ENCODE measurements at places on chromosomes 3 and 15. TPM values are rescaled to one million over a fixed set of nuclear protein-coding genes. Genes with fewer than 3 reads are reported as not detected.

C2CD4A gene
- not detected for total RNA-seq

MEX3B gene
- total RNA-seq = 1.0 TPM

DNA sequence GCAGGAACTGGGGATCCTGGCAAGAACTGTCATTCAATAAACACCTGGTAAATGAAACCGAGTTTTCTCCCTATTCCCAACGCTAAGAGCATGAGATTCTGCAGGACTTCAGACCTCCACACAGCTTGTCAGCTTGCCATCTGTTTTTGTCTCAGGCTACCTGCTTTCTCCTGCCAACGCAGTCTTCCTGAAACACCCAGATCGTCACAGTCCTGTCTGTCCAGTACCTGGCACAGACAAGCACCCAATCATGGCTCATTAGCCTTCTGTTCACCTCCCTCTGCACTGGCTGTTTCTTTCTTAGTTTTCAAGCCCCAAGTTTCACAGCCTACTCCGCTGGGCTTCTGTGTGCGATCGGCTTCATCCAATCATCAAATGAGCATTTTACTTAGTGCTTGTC lies 5.0 kb downstream of the SLC12A8 start:
- DNase-seq = no peak

GRCh38 chr3:61820306-61820992 lies 259.1 kb downstream of the PTPRG start:
- no peak for DNase-seq

ERC2 gene
- total RNA-seq = 1.1 TPM

PLSCR4 gene
- total RNA-seq = 60.7 TPM

- no peak for DNase-seq
These were observed 11.1 kb upstream of the PLAAT1 start for GRCh38 chr3:193229851-193230420.

GRCh38 chr15:91950631-91951329 lies 97.3 kb downstream of the SLCO3A1 start:
- no peak for DNase-seq

- DNase-seq = no peak
These were observed 168.7 kb upstream of the STAC start for GRCh38 chr3:36211652-36211999.

PLA2G4E gene
- not detected for total RNA-seq

DNA sequence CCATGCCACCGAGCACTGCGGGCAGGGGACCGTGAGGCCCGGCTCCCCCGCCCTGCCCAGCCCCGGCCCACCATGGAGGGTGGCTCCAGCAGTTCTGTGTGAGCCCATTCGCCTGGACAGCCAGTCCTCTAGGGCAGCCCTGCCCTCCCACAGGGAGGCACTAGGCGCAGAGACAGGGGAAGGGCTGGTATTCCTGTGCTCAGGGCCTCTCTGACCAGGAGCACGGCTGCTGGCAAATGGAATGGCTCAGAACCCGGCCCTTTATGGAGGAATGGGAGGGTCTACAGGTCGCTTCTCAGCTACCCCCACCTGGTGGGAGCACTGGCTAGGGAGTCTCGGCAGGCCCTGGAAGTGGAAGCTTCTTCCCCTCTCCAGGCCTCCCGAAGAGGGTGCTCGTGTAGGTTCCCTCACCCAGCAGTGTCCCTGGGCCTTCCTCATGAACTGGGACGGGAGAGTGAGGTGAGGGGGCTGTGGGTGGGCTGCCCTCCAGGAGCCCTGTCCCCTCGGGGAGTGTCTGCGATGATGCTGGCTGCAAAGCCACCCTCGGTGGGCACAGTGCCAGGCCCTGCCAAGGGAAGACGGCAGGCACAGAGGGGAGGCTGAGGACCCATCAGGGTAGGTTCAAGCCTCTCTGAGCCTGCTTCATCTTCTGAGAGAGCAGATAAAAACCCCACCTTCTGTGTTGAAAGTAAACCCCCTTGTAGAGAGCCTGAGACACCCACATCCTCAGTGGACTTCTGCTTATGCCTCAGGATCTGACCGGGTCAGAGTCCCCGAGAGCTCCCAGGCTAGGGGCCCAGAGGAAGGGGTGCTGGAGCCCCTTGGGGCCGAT lies 1.5 kb downstream of the MELTF start:
- DNase-seq = peak; percentile 89

DNA sequence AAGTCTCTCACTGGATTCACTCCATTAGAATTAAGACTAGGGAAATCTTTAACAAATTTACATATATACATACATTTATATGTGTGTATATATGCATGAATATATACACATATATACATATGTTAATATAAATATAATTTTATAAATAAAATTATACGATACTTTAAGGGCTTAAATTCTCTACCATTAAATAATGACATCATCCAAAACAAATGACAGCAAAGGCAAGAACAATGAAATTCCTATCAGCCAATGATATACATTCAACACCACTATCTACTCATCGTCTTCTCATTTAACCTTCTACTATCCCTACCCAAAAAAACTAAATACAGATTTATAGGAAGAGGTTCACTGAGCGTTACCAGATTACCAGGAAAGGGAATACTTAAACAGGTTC lies 152.0 kb downstream of the VPS13C start:
- DNase-seq = no peak

GADL1 gene
- not detected for total RNA-seq

- DNase-seq = no peak
These were observed 36.0 kb downstream of the LDHAL6B start for GRCh38 chr15:59242649-59243048.

- no peak for DNase-seq
These were observed 13.8 kb downstream of the SQOR start for GRCh38 chr15:45648521-45649200.

CLDN11 gene
- 61.1 TPM for total RNA-seq

- no peak for DNase-seq
These were observed 97.2 kb upstream of the CTNNB1 start for GRCh38 chr3:41102053-41102556.

DNA sequence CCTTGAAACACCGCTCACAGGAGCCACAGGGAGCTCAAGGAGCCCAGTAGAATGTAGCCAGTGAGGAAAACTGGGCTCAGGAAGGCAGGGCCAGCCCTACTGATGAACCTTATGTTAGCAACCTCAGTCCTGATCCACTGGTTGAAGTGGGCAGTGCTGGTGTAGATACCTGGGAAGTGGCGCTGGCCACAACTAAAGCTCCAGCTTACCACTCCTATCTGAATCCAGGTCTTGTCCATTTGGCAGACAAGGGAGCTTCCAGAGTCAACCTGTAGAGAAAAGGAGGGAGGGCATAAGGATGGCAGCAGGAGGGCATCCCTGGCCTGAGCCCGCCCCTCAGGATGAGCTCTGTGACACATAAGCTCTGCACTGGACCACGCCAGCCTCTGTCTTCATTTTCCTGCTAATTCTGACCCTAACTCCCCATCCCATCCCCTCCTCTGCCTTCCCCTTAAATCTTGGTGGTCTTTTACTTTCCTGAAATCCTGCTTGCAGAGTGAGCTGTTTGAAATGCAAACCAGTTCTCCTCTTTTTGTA lies 2.1 kb upstream of the PRSS50 start:
- DNase-seq = peak; percentile 55

GRCh38 chr3:129119365-129120100 lies 2.1 kb downstream of the RAB43 start:
- DNase-seq = no peak

ZNF609 gene
- total RNA-seq = 37.9 TPM

C3orf85 gene
- total RNA-seq = not detected

GRCh38 chr3:49351521-49352011 lies 6.6 kb downstream of the GPX1 start:
- no peak for DNase-seq

DNA sequence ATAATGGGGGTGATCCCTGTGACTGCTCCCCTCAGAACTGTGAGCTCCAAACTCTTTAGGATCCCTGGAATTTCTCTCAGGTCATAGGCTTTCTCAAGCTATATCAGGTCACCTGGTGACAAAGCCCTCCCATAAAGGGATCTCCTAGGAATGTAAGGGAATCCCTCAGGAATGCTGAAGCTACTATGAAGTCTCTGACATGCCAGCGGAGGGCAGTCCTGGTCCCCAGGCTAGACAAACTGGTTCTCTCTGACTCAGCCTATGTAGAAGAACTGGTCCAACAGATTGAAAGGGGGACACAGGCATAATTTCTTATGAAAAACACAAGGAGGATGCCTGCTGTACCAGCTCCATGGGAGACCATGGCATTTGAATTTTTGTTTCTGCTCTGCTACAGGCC lies 6.7 kb downstream of the LPCAT4 start:
- peak; percentile 43 for DNase-seq

DNA sequence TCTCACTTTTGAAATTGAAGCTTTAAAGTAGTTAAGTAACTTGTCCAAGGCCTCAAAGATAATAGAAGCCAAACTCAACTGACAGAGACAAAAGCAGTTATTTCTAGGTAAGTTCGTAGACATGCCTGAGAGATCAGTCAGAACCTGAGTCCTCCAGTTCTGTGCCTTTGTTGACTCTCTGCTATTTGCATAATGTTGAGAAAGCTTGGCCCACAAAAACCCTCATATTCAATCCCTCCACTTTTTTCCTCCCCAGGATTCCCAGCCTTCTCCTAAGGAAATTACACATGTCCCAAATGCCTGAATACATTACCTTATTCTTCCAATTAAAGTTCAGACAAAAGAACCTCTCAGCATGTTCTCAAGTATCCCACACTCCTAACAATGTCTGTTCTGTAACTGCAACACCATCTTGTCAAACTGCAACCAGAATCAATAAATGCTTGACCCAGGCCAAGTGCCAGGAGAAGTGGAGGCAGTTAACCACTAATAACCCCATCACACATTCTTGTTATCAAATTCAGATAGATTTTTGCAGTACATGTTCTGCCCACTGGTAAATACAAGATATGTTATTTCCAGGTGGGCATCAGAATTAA lies 217.8 kb downstream of the LRRC3B start:
- no peak for DNase-seq

DNA sequence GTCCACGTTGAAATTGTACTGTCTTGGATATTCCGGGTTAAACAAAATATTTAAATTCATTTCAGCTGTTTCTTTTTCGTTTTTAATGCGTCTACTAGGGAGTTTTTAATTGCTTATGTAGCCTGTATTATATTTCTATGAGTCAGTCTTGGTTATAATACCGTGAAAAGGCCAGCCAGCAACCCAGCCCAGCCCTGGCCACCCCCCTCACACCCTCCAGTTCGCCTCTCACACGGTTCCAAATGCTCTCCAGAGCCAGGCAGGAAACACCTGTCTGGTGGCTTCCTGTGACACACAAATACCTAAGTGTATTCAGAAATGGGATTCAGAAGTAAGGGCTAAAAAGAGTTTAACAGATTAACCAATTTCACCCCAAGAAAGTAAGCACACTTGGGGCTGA lies 4.4 kb downstream of the SH3BP5 start:
- no peak for DNase-seq

GRCh38 chr15:81388436-81388770 lies 14.4 kb upstream of the TMC3 start:
- no peak for DNase-seq

TRA2B gene
- total RNA-seq = 117 TPM

GRCh38 chr15:57114070-57114469 lies 195.6 kb downstream of the TCF12 start:
- no peak for DNase-seq

TTC21A gene
- total RNA-seq = 3.1 TPM

APOD gene
- 362 TPM for total RNA-seq

GRCh38 chr15:48974882-48975281 lies 11.2 kb upstream of the SHC4 start:
- DNase-seq = no peak

DNA sequence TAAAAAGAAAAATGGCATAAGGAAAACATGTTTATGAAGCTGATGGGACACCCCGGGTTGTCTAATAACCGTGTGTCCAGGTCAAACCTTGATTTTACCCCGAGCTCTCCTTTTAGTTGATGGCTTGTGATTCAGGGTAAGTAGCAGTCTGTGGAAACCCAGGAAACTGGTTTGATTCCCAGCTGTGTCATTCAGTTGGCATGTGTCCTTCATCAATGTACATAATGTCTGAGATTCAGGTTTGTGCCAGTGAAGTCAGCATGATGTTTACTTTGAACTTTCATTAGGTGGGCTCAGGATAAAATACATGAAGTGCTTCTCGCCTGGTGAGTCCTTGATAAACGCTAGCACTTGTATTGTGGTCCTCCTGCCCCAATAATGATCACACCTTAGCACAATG lies 4.3 kb upstream of the COPG1 start:
- no peak for DNase-seq

GRCh38 chr3:132368962-132369361 lies 48.3 kb upstream of the DNAJC13 start:
- DNase-seq = no peak

GRCh38 chr3:174318181-174318580 lies 541.0 kb upstream of the NAALADL2 start:
- no peak for DNase-seq

- DNase-seq = no peak
These were observed 14.0 kb downstream of the ABHD5 start for GRCh38 chr3:43704697-43705096.

DNA sequence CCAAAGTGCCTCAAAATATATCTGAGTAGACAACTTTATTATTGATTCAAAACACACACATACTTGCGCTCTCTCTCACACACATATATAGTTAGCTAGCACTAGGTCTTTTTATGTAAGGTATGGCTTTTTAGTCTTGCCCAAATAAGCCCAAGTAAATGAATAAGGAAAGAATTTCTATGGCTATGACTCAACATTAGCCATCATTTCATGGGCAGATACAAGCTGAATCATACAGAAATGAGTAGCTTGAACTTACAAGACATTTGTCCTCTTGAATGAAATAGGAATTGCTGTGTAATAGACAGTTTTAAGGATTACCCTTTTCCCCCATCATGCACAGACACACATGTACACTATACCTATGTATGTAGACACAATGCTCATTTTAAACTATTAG lies 4.9 kb downstream of the CADPS start:
- DNase-seq = no peak

- no peak for DNase-seq
These were observed 440.9 kb downstream of the FOXP1 start for GRCh38 chr3:71142441-71143161.

GRCh38 chr3:36446276-36446675 lies 66.0 kb downstream of the STAC start:
- DNase-seq = no peak

DNA sequence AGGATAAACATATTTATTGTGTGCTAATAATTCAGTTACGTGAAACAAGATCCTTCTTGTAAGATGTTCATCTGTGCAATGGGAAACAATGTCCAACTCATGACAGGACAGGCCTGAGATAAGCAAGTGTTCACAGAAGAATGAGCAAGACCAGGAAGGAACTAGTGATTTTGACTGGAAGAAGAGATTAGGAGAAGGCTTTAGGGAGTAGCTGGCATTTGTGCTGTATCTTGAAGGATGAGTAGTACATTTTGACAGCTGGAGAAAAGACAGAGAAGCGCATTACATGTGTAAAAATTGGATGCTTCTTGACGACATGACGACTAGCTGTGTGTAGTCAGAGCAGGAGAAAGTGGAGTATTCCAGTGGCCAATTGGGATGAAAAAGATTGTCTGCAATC lies 48.4 kb downstream of the GBE1 start:
- DNase-seq = no peak

DNA sequence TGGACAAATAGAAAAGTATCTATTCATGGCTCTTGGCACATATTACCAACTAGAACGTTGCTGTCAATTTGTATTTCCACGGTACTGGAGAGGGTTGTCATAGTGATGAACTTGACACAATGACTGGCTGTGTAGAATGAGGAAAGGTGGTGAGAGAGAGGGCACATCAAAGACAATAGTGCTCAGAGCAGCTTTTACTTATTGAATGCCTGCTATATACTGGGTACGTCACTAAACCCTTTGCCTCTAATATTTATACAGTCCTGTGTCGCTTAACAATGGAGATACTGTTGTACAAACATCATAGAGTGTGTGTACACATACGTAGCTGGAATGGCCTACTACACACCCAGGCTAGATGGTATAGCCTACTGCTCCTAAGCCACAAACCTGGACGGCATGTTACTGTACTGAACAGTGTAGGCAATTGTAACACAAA lies 8.3 kb downstream of the TMPRSS7 start:
- no peak for DNase-seq

POMGNT2 gene
- 16.1 TPM for total RNA-seq
